ENCODE measurements at places on chromosomes 16 and 17. TPM values are rescaled to one million over a fixed set of nuclear protein-coding genes. Genes with fewer than 3 reads are reported as not detected.
A peak's percentile ranks its signal among the peaks of the same experiment; 100 is the strongest.

GRCh38 chr16:17685447-17685846 is 214.7 kb upstream of the XYLT1 start:
- DNase-seq = no peak

DNA sequence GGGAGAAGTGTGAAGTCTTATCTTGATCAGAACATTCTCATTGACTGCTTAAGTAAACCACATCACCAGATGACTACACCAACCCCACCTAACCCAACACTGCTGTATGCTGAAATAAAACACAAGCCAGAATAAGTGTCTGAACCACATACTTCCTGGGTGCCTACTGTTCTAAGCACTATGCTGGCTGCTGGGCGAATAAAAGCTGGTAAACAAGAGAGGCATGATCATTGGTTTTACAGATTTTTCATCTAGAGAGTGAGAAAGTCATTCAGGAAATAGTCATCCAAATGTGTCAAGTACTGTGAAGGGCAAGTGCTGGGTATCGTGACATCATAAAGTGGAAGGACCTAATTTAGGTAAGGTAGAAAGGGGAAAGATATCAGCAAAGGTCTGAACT is 199.0 kb upstream of the SOX9 start:
- DNase-seq = no peak

GRCh38 chr16:14248791-14249190 is 177.7 kb downstream of the MRTFB start:
- DNase-seq = no peak

GRCh38 chr16:24759006-24759405 is 29.6 kb downstream of the TNRC6A start:
- no peak for DNase-seq

- no peak for DNase-seq
Observed at GRCh38 chr16:87351320-87351698, 32.3 kb downstream of the FBXO31 start.

DNA sequence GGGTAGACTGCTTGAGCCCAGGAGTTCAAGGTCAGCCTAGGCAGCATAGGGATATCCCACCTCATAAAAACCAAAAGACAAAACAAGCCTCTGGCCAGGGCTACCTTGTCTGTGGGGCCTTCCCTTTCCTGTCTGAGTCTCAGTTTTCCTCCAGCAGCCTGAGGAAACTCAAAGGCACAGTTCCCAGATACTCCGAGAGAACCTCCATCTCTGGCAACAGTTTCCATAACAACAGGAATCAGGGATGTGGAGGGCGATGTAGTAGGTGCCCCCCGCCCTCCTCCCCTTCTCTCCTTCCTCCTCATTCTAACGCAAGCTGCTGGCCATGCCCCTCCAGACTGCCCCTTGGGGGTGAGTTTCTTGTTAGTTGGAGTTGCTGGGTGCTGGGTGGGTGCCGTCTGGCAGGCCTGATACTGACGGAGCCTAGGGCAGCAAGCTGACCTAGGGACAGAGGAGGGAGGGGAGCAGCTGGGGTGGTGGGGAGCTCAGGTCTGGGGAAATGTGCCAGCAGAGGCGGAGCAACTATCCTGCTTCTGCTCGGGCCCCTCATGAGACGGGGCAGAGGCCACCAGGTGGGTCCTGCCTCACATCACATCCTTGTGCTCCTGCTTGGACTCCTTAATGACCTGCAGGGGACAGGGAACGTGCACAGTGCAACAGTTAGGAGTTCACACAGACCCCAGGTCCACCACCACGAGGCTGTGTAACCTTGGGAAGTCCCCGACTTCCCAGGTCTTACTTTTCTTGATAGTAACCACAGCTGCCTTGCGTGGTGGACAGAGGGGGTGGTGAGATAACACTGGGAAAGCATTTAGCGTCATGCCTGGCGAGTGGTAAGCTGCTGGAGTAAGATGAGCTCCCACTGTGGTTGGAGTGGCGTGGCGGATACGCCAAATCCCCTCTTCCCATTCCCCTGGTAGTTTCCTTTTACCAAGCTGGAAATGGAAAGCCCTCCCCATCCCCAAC is 7.8 kb upstream of the EFTUD2 start:
- DNase-seq = no peak

GRCh38 chr17:34579017-34579946 is at the start of gene TMEM132E:
TMEM132E (plus strand) TSS chr17:34579582; CDS start chr17:34581077, 1,495 bp downstream.
- peak; percentile 68 for DNase-seq

DNA sequence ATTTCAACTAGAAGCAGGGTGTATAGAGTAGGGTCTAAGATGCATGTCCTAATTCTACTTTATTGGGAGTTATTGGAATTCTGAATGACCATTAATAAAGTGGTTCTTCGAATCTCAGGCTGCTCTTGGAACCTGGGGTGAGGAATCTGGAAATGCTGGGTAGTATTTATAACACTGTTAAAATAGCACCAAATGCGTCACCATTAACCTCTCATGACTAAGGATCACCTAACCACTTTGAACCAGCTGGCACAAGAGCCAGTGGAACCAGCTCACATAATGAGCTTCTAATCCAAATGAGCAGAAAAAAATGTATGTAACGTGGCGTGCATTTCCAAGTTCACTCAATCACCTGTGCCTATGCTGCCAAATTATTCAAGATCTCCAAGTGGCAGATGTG is 281.7 kb downstream of the GRIN2A start:
- no peak for DNase-seq

DNA sequence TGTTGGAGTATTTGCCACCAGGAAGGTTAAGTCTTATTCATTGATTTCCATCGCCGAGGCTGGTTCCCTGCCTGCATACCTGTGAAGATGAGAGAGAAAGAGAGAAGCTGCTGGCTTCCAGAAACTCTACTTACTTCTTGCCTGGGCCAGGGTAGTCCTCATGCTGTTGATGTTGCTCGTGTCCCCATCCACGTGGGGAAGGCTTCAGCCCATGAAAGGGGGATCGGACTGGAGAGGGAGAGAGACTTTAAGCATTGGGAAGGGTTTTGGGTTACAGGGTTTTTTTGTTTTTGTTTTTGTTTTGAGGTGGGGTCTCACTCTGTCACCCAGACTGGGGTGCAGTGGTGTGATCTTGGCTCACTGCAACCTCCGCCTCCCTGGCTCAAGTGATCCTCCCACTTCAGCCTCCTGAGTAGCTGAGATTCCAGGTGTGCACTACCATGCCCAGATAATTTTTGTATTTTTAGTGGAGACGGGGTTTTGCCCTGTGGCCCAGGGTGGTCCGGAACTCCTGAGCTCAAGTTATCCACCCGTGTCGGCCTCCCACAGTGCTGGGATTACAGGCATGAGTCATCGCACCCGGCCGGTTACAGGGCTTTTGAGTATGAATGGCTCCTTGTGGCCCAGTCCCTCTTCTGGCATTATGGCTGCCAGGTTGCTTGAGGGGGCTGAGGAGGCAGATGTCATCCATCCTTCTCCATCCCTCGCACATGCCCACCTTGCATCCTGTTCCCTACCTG is 26.6 kb downstream of the ITGB3 start:
- DNase-seq = no peak

- no peak for DNase-seq
Observed at GRCh38 chr17:41769346-41769862, 17.1 kb downstream of the JUP start.

GRCh38 chr17:8619294-8619693 is 11.2 kb downstream of the MYH10 start:
- no peak for DNase-seq

GRCh38 chr16:28212532-28212873 is 738 bp upstream of the XPO6 start:
- DNase-seq = no peak

DNA sequence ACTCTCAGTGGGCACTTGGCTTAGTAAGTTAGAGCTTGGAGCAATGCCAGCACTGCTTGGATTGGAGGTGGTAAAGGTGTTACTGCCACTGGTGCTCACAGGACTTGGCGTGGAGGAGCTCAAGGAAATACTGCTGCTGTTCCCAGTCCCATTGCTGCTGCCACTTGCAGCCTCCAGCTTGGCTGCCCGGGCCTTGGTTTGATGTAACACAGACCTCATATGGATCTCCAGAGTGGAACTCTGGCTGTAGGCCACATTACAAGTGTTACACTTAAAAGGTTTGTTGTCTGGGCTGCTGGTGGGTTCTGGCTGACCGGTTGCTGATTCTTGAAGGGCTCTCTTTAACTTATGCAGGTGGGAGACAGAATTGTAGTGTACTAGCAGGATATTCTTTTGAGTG is 250.3 kb downstream of the ZFHX3 start:
- DNase-seq = no peak

GRCh38 chr17:79950751-79951150 is 84.9 kb downstream of the TBC1D16 start:
- DNase-seq = no peak

DNA sequence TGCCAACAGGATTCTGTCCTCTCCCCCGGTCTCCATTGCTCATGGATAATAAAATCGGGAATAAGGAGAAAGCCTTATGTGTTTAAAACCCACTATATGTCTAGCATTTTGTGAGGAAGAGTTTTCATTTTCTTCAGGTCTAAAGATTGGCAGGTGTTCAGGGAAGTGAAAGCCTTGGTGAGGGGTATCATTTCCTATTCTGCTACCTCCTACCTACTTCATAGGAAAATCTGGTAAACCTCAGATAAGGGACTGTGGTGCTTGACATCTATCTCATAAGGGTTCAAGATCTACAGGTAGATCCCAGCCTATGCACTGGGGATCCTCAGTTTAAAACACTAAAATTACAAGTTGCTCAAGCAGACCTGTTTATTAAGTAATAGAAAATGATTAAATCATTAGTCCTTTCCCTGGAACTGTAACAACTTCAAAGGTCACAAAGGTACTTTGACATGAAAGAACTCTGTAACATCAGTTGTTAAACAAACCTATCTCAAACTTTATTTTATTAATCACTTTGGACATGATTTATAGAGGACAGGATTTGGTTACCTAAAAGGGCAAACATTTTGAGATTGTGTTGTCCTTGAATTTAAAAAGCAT is 6.5 kb downstream of the MOSMO start:
- no peak for DNase-seq

GRCh38 chr17:42886283-42887176 is 14.1 kb upstream of the G6PC1 start:
- DNase-seq = no peak

GRCh38 chr17:219696-220095 is 38.2 kb upstream of the DOC2B start:
- DNase-seq = no peak

- no peak for DNase-seq
Observed at GRCh38 chr16:85187002-85187401, 74.7 kb upstream of the CIBAR2 start.

- DNase-seq = no peak
Observed at GRCh38 chr17:78645421-78646295, 68.5 kb upstream of the DNAH17 start.

DNA sequence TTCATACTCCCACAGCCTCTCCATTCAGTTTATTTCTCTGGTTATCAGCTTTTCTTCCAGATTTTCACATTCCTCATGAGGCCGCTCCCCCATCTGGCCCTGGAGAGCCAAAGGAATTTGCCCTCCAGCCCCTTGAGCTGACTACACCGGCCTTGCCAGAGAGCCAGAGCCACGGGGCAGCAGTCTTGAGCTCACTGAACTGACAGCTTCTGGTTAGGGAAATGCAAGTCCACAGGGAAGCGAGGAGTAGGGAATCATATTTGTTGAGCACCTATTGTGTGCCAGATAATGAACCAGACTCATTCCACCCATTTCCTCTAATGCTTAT is 102.4 kb downstream of the ABCC12 start:
- DNase-seq = peak; percentile 64

GRCh38 chr16:50261707-50262235 is 4.6 kb upstream of the ADCY7 start:
- DNase-seq = no peak

GRCh38 chr17:80967404-80967872 is 24.2 kb upstream of the CHMP6 start:
- no peak for DNase-seq

GRCh38 chr16:89476379-89476778 is 14.0 kb downstream of the ANKRD11 start:
- DNase-seq = no peak

DNA sequence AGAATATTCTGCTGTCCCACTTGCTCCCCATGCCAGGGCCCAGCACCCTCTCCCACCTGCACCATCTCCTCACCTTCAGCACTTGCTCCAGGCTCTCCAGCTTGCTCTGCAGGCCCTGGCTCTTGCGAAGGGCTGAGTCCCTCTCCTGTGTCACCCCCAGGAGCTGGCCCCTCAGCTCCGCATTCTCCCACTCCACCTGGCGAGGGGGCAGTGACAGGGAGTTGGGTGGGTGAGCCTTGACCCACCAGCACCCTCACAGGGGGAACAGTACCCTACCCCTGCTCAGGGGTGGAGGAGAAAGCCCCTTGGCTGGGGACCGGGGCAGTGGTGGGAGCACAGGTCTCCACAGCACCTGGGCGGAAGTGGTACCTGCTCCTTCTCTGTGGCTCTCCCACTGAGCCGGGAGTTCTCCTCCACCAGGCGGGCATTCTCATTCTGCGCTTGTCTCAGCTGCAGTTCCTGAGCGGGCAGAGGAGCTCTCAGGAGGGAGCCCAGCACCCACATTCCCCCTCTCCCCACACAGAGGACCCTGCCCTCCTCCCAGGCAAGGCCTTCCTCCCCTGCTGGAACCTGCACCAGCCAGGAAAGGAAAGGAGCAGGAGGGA is 5.9 kb downstream of the TSPOAP1 start:
- no peak for DNase-seq

GRCh38 chr17:49089094-49089493 is 43.5 kb upstream of the B4GALNT2 start:
- no peak for DNase-seq

DNA sequence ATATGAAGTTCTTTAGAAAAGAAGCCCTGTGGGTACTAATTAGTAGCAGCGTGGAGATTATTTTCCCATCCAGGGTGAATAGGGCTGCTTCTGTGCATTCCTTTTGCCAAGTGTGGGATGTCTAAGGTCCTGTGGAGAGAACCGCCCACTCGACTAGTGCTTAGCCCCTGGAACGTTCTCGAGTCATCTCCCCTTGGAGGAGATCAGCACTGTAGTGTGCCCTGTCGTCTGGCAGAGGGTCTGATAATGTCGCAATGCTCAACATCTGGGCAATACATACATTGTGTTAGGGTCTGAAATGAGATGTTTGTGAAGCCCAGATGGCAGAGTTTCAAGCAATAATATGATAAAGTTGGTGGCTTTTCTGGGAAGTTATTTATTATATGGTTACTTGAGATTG is 64.8 kb downstream of the SPECC1 start:
- DNase-seq = no peak

GRCh38 chr17:39663340-39663687 is 1.8 kb upstream of the TCAP start:
- DNase-seq = peak; percentile 40

FSCN2 gene
- 0.89 TPM for total RNA-seq

ENO3 gene
- 37.7 TPM for total RNA-seq

ZG16B gene
- total RNA-seq = not detected

SEPHS2 gene
- total RNA-seq = 50.4 TPM

CDH3 gene
- 136 TPM for total RNA-seq

SLFN14 gene
- not detected for total RNA-seq

KCNJ12 gene
- total RNA-seq = 2.3 TPM

AANAT gene
- total RNA-seq = 0.57 TPM

SNX20 gene
- total RNA-seq = not detected

CA4 gene
- total RNA-seq = 5.4 TPM
